ENCODE measurements at places on chromosomes 7 and 10.
A peak's percentile ranks its signal among the peaks of the same experiment; 100 is the strongest.

DNA sequence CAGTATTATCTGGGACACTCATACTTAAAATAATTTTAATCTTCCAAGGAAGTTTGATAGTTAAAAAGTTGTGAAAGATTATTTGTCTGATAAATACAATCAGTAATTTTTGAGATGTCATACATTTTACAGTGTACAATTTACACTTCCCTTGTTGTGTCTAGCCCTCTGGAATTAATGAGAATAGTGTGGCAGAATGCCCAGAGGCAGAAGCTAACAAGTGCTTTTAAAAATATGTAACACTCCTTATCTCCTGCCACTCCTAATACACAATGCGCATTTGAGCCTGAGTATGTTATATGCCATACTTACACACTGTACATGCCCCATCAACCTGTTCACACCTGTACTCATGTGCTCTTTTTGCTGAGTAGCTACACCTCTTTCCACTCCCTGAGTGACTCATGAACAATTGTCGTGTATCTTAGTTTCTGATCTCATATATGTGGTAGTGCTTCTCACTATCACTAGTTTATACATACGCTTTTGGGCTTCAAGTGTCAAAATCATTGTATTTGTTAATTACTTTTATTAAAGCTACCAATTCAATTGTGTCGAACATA lies 106.9 kb upstream of the GNAI1 start:
- DNase-seq: no peak

GRCh38 chr7:19530261-19530660 lies 178.6 kb downstream of the POLR1F start:
- DNase-seq: no peak

DNA sequence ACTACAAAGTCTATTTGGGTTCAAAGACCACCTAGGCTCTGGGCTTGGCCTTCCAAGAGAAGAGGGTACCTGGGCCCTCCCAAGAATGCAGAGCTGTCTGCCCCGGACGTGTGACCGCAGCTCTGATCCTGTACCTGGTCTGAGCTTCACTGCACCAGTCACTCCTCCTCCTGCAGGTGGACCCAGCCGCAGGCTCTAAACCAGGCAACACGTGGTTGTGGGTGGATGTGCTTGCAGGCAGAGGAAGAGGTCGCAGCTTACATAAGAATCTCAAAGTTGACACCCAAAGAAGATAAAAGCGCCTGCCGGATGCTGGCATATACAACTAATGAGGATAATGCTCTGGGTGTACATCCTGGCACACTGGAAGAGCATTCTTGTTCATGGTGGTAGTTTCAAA lies 9.4 kb upstream of the PFKP start:
- no peak for DNase-seq

GRCh38 chr10:1347962-1348772 lies 292.0 kb downstream of the WDR37 start:
- DNase-seq: no peak

- DNase-seq: no peak
Measured at GRCh38 chr7:1890289-1891235, 220.5 kb downstream of the ELFN1 start.

DNA sequence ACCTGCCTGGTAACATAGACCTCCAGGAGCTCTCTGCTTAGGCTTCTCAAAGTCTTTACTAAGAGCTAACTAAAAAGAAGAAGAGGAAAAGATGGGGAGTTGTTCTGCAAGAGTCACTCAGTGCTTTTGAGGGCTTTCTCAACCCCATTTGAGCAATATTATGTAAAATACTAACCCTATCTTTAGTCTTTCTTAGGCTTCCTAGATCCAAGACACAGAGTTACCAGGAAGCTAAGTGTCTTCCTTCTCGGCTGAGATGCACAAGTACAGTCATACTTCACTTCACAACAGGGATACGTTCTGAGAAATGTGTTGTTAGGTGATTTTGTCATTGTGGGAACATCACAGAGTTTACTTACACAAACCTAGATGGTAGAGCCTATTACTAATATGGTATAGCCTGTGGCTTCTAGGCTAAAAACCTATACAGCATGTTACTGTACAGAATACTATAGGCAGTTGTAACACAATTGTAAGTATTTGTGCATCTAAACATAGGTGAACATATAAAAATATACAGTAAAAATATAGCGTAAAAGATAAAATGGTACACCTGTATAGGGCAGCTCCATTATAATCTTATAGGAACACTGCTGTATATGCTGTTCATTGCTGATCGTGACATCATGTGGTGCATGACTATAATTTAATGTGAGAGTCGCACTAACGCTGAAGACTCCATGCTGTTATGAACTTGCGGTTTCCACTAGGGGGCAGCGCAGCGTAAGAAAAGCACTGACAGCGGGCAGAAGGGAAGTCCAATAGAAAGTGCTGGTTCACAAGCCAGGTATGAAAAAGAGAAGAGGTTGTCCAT lies 16.3 kb downstream of the ANKRD22 start:
- DNase-seq: peak; percentile 87

DNA sequence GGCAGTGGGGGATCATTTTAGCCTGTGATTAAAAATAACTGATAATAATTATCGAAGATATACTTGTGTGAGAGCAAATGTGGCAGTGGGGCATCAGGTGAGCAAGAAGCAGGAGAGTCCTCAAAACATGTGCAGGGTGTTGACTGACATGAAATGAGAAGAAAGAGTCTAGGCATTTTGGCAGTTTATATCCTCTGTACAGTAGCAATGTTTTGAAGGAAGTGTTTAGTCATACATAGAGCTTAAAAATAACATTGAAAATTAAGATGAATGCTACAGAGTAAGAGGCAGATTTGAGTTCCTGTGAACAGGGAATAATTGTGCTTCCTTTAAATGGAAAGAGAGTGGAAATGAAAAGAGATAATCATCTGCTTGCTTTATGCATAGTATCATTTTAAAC lies 47.4 kb downstream of the VPS50 start:
- DNase-seq: no peak

DNA sequence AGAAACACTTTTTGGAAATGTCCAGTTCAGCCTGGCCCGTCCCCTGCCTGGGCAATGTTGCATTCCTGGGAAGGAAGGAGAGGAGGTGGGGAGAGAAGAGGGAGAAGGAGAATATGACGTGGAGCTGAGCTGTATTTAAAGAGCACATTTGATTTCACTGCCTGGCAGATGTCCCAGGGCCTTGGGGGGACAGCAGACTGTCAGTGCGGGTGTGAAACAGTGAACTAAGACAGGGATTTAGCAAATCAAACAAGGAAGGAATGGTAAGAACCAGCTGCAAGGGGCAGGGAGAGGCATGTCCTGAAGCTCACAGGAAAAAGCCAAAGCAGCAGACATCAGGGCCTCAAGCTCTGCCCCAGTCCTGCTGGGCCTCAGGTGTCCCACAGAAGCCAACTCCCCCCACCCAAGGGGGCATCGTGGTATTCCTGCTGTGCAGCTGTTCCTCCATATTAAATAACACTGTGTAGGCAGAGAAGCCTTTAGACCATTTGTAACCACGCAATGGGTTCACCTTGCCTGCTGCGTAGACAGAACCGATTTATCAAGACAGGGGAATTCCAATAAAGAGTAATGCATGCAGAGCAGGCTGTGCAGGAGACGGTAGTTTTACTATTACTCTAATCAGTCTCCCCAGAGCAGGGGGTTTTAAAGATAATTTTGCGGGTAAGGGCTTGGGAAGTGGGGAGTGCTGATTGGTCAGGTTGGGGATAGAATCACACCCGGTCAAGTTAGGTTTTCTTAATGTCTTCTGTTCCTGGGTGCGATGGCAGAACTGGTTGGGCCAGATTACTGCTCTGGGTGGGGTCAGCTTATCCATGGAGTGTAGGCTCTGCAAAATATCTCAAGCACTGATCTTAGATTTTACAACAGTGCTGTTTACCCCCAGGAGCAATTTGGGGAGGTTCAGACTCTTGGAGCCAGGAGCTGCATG lies 18.3 kb downstream of the LEP start:
- DNase-seq: no peak

DNA sequence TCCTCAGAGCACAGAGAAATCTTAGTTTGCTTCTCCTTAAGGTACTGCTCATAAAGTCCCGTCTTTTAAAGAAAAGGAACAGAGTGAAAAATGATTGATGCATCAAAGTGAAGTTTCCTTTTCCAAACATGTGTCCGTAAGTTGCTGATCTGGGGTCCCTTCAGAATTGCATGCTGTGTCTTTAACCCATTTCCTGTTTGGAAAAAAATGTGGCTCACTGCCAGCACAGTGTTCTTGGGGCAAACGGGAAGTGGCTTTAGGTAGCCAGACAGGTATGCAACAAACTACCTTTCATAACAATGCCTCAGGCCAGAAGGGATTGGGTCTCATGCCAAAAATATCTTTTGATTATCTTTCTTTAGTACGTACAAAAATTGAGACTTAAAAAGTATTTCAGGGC lies 50.9 kb downstream of the TFAM start:
- no peak for DNase-seq

GRCh38 chr7:1419688-1420087 lies 39.6 kb downstream of the MICALL2 start:
- no peak for DNase-seq

DNA sequence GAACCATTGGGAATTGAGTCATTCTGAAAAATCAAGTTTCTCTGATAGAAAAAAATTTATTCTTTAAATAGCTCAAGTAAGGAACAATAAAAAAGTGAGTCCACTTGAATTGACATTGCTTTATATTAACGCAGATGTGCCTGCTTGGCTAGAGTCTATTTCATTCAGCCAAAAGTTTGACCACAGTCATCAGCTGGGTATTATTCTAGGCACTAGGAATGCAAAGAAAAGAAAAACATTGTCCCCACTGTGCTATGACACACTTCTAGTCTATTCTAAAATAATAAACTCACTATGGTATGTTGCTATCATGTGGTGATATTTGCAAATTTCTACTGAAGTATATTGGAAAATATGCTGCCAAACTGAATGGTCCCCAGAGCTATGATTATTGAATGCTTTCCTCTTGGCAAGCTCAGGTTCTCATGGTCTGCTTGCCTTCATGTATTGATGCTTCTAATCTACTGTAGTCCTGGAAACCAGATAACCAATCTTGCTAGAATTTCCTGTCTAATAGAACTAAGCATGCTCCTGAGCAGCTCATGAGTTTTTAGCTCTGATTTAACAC lies 8.3 kb downstream of the SFRP4 start:
- DNase-seq: no peak

- DNase-seq: no peak
Measured at GRCh38 chr10:97687785-97688781, 1.0 kb upstream of the AVPI1 start.

- no peak for DNase-seq
Measured at GRCh38 chr7:40327113-40327512, 192.3 kb downstream of the SUGCT start.

Measured in activated naive CD4-positive, alpha-beta T cell treated with anti-CD3 and anti-CD28 coated beads, Interleukin-2, amount 50 U/mL, for 16 hours (primary cell).